ENCODE measurements at places on chromosomes 3 and 15.
A peak's percentile ranks its signal among the peaks of the same experiment; 100 is the strongest.

DNA sequence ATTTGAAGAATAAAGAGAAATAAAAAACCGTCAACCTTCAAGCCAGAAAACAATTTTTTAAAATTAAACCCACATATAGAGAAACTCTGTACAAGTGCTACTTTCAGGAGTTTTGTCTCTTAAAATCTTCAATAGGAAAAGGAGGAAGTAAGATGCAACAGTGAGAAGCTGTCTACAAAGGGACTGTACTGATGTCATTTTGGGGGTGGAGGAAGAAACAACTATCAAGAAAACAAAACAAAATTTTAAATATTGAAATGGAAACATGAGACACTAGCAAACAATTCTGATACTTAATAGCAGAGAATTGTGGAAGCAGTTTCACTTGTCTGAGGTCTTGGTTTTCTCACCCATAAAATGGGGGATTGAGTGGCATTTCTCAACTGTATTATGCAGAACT lies 84.4 kb downstream of the SLMAP start:
- no peak for DNase-seq

DNA sequence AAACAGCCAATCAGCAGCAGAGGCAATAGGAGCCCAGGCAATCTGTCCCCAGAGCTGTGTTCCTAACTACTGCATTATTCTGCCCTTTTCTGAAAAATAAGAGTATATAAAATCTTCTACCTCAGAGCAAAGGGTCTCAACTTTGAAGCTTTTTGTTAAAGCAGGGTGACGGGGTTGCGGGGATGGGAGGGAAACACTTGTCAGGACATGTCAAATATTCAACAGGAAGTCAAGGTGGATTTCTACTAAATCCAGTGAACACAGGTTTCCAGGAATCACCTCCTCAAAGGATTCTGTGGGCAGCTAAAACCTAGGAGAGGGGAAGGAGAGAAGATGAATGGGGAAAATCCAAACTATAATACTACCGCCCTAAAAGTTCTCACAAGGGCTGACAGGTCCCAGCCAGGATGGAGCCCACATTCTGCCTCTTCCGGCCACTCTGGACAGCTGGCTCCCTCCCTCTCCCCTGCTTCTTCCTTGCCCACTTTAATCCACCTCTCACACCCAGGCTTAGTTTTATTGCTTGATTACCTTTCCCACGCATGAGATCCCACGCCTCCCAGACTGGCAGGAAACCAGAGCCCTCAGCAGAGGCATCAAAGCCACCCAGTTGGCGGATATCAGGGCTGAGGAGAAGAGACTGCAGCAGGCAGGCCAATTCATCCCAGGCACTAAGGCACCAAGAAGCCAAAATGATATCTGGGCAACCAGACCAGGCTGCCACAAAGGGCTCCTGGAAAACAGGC lies 77.2 kb downstream of the OSBPL10 start:
- no peak for DNase-seq

DNA sequence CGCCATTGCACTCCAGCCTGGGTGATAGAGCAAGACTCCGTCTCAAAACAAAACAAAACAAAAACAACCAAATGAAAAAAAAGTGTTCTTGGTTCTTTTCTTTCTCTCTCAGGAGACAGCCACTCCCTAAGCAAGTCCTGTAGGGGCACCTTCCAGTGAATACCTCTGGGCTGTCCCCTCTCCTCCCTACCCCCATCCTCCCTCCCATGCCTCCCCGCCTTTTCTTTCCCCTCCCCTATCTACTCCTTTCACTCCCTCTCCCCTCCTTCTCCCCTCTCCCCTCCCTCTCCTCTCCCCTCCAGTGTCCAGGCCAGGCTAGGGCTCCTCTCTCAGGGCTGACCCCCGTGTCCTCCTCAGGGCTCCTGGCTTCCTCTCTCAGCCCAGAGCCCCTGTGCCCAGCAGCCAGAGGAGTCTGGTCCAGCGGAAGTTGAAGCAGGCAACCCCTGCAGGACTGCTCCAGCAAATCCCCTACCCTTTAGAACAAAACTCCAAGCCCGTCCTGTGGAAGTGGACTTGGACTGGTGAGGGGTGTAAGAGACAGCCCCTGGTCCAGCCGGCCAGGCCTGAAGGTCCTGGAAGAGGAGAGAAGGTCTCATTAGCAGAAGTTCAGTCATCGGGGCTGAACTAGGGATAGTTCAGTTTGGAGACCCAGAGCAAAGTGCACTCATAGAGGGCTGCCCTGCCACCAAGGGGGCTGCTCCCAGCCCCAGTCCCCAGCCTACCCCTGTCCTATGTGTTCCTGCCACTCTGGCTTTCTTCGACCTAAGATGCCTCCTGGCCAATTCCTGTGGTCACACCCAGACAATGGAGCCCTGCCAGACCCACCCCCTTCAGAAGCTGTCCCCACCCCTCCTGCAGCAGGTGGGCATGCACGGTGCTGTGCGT lies 79.8 kb upstream of the IQSEC1 start:
- peak; percentile 47 for DNase-seq

DNA sequence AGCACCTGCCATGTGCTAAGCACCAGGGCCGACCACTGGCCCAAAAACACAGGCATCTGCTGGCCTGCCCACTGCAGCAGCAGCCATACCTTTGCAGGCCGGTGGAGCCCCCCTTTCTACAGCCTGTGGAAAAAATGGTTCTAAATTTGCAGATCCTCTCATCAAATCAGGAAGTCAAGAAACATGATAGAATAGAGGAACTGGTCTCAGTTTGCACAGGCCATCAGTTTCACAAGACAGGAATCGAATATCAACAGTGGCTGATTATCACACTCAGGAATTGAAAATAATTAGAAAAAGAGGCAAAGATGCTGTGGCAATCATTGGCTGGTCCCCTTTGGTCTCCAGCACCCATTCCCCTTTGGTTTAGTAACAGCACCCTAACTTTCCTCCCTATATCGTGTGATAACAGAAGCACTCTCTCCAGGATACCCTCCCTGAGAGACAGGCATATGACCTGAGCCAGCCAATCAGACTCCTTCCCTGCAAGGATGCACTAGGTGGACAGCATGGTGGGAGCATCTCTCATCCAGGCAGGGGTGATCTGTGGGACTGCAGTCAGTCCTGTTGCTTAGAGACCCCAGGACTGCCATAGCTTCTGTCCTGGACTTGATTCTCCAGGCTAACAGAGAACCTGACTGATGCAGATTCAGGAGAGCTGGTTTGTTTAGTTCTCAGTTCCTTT lies 3.5 kb upstream of the PAK6 start:
- no peak for DNase-seq

GRCh38 chr3:12957824-12958792 lies 115.1 kb downstream of the IQSEC1 start:
- DNase-seq: no peak

GRCh38 chr3:145698250-145698649 lies 462.7 kb downstream of the PLOD2 start:
- no peak for DNase-seq

GRCh38 chr3:95751509-95751908 lies 1062.9 kb upstream of the EPHA6 start:
- no peak for DNase-seq

All from H9 (cell line).